ENCODE measurements at places on chromosomes 7 and 10.

- peak; percentile 15 for ATAC-seq
These were observed 941 bp upstream of the LUC7L2 start for GRCh38 chr7:139358541-139359365.

- peak; percentile 100 for ATAC-seq
These were observed 85.8 kb upstream of the EGFR start for GRCh38 chr7:54932818-54933543.

GRCh38 chr7:157329447-157329846, 7.4 kb upstream of the DNAJB6 start:
- ATAC-seq, result peak; percentile 56

- ATAC-seq, result peak; percentile 60
These were observed 10.8 kb downstream of the PARD3 start for GRCh38 chr10:34804306-34804705.

DNA sequence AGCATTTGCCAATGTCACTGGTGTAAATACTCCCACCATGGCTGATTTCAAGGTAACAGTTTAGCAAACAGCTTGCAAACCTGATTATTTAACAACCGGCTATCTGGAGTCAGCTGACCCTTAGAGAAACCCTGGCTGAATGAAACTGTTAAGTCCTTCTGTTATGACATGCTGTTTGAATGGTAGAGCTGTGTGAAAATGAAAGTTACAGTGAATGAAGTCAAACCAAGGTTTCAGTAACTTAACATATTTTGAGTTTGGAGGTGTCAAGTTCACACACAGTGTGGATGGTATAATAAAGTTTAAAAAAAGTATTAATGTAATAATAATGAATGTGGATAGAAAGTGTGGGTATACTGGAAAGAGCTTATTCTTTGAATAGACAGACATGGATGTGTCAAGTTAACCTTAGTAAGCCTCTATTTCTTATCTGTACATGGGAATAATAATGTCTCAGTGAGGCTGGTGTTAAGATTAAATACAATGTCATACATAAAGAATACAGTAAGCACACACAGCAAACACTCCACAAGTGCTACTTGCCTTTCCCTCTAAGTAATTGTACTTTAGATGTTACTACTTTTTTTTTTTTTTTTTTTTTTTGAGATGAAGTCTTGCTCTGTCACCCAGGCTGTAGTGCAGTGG, 150.4 kb downstream of the TAX1BP1 start:
- ATAC-seq, result no peak

DNA sequence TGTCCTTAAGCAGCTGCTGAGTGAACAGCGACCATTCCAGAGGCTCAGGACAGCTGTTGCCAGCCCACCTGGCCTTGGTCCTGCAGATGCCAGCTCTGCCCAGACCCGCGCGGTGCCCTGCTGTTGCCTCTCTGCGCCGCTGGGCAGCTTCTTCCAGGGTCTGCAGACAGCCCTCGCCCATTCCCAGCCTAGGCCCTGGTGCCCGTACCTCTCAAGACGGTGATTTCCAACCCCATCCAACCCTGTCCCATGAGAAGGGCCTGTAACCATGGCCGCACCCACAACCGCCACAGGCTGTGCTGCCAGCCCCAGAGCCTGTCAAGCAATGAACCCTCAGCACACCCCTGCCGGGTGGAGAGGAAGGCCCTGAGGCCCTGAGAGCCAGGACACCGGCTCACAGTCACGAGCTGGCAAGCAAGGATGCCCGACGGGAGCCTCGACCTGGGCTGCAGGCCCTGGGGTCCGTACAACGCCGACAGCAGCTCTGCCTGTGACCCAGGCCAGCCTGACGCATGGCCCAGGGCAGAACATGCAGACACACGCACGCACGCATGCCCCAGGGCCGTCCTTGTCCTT, 231.9 kb downstream of the MAD1L1 start:
- no peak for ATAC-seq

GRCh38 chr10:125261491-125262186, 101.3 kb upstream of the CTBP2 start:
- no peak for ATAC-seq

GRCh38 chr7:137545059-137545716, 201.7 kb upstream of the PTN start:
- no peak for ATAC-seq

GRCh38 chr7:15305002-15305600, 256.7 kb downstream of the AGMO start:
- ATAC-seq, result peak; percentile 81

- ATAC-seq, result no peak
These were observed 40.6 kb downstream of the TMEM60 start for GRCh38 chr7:77757589-77757988.

GRCh38 chr10:106631016-106631702, 533.3 kb downstream of the SORCS1 start:
- ATAC-seq, result no peak

- no peak for ATAC-seq
These were observed 71.8 kb upstream of the LOXL4 start for GRCh38 chr10:98339799-98340198.

GRCh38 chr7:106916679-106917078, 51.6 kb downstream of the PIK3CG start:
- no peak for ATAC-seq

- ATAC-seq, result peak; percentile 32
These were observed 142.7 kb downstream of the ELFN1 start for GRCh38 chr7:1812509-1813393.

DNA sequence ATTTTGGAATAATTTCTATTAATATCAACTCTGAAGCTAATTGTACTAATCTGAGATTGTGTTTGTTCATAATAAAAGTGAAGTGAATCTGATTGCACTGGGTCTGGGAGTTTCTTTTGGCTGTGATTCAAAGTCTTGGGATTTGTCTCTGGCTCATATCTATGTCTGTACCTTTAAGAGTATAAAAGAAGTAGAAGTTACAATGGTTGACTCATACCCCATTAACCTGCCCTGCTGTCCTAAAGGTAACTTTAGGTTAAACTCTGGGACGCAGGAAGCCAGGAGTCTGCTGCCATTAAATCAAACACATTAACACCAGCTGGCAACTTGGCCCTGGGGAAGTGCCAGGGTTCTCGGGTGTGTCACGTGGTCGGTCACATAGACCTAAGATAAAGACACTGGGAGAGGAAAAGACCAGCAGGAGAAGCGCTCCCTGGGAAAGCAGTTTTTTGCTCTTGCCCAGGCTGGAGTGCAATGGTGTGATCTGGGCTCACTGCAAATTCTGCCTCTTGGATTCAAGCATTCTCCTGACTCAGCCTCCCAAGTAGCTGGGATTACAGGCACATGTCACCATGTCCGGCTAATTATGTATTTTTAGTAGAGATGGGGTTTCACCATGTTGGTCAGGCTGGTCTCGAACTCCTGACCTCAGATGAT, 17.8 kb downstream of the SCD start:
- peak; percentile 94 for ATAC-seq

DNA sequence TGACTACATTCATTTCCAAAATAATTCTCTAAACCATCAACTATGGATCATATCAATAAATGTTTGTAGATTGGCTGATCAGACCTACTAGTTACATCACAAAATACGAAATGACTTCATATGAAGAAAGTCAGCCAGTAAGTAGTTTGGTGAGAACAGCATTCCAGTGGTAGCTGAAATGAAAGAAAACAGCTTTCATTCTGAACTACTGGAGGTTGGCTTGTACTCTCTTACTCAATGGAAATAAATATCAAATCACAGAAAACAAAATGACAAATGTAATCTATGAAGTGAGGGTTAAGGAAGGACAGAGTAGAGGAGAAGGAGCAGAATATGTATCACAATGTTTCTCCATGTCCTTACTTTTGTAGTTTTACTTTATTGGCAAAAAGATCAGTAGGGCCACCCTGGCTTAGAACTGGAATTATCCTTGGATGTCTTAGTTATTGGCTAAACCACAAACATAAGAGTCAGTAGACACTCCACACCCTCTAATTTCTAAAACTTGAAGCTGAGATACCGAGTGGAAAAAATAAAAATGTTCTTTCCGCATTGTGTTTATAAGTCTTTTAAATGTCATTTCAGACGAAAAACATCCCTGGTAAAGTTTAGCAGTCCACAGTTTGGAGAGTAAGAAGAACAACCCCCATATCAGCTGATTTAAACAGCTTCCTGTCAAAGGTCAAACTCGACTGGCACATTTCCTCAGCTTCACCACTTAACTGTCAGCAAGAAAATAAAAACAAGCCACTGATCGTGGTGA, 74.0 kb upstream of the DGKI start:
- no peak for ATAC-seq

DNA sequence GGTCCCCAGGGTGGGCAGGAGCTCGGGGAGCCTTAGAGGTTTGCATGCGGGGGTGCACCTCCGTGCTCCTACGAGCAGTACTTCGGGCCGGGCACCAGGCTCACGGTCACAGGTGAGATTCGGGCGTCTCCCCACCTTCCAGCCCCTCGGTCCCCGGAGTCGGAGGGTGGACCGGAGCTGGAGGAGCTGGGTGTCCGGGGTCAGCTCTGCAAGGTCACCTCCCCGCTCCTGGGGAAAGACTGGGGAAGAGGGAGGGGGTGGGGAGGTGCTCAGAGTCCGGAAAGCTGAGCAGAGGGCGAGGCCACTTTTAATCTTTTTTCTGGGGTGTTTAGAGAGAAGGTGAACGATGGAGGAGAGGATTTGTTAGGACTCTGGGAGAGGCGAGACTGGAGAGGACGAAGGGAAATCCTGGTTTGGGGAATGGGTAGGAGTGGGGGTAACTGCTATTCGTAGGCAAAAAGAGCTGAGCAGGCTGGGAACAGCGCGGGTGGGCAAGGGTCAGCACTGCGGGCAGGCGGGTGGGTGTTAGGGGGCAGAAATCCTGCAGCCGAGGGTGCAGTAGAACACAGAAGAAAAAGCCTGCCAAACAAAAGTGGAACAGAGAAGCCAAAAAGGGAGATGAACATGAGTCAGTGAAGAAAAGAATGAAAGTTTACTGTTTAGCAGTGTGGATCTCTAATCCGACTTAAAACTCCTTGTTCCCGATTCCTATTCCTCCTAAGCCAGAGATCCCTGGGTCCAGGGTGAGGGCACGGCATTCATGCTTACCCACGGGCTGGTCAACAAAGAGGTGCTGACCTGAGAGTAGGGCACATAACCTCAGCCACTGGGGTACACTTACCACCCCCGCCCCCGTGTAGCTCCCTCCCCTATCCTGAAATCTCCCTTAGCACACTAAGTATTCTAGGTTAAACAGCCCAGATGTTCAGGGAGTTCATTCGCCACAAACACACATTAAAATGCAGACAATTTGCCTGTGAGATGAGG, 26.9 kb downstream of the PRSS2 start:
- 0 out of 3 replicates have a peak, but pooled peaks have one; percentile 10 for ATAC-seq

DNA sequence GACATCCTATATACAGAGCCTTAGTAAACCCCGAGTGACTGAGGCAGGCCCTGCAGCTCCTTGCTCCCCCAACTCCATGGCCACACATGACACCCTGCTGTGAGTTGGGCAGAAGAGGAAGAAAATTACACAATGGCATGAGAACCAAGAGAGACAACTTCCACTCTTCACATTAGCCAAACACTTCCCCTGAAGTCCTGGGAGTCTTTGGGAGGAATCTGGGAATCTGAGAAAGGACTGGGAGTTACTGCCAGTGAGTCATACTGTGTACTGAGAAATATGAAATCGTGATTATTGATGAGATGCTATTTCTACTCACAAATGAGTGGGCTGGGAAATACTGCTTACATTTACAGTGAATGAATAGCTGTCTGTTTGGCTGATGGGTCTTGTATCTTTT, 116.6 kb downstream of the SPAG6 start:
- ATAC-seq, result no peak

DNA sequence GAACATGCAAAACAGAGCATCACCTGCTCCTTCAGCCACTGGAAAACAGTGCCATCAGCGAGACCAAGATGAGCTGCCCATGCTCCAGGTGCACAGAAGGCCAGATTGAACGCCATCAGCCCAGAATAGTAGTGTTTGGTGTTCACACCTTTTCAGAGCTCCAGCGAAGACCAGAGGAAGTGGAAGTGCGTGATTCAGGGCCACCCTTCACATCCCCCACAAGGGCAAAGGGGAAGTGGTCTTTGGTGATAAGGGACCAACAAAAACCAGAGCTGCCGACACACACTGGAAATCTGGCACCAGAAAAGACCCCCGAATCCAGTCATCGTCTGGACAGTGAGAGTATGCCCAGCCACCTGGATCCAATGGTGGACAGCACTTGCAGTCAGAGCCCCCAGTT, 29.5 kb upstream of the TMEM72 start:
- no peak for ATAC-seq

DNA sequence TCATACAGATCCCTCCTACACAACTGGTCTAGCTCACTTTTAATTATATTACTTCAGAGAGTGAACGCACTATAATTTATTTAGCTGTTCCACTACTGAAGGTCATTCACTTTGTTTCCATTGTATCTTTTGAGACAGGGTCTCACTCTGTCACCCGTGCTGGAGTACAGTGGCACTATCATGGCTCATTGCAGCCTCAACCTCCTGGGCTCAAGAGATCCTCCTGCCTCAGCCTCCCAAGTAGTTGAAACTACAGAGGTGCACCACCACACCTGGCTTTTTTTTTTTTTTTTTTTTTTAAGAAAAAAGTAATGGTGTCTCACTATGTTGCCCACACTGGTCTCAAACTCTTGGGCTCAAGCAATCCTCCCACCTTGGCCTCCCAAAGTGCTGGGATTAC, 49.0 kb downstream of the PIP4K2A start:
- ATAC-seq, result no peak

DNA sequence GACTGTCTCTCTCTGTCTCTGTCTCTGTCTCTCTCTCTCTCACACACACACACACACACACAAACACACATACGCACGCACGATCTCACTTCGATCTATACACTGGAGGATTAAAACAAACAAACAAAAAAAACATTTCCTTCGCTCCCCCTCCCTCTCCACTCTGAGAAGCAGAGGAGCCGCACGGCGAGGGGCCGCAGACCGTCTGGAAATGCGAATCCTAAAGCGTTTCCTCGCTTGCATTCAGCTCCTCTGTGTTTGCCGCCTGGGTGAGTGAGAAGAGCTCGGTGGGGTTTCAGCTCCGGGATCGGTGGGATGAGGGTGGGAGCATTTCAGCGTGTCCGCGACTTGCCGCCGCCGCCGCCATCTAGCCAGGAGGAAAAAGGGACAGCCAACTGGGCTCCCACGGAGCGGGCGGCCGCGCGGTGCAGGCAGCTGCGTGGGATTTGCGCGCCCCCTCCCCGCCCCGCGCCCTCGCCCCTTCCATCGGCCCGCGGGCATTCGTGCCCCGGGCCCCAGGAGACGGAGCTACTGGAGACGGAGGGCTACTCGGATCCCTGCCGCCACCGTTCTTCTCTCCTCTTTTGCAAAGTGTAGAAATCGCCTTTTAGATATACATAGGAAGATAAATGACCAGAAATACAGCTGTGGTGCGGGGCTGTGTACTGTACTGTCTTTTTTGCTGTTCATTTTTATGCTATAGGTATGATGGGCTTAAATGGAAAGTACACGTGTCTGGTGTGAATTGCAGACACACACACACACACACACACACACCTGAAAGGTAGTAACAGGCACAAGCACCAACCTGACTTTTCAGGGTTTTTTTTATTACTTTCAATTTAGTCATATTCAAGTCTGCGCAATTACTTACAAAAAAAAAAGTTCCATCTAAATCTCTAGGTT, 581 bp downstream of the PTPRZ1 start:
- ATAC-seq, result peak; percentile 67

GRCh38 chr7:36673703-36674102, 50.6 kb downstream of the AOAH start:
- no peak for ATAC-seq

- ATAC-seq, result no peak
These were observed 48.5 kb upstream of the KCNMA1 start for GRCh38 chr10:77686096-77686495.

- ATAC-seq, result peak; percentile 51
These were observed 120.4 kb downstream of the ARHGAP21 start for GRCh38 chr10:24603333-24603732.

GRCh38 chr10:36092116-36092515, 450.0 kb upstream of the FZD8 start:
- ATAC-seq, result no peak

GRCh38 chr7:42910306-42910705, 1.6 kb downstream of the C7orf25 start:
- no peak for ATAC-seq
